ENCODE measurements at places on chromosomes 1 and 21.
A peak's percentile ranks its signal among the peaks of the same experiment; 100 is the strongest.

DNA sequence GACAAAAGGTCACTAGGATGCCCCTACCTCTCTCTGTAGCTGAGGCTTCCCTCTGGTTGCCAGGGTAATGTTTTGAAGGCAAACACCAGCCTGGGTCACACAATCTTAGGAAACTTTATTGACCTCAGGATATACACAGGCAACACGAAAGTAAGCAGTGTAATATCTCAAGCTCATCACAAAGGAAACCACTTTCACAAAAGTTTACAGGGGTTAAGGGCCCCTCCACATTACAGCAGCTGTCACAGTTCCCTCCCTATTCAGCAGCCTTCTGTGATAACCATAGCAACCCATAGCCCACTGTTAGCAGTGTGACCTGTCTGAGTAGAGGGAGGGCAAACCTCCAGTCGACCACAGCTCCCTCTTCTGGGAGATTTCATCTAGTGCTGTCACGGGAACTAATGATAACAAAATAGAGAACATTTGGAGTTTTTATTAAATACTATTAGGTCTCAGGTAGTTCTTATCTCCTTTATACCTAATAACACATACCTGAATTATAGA lies 149.8 kb downstream of the PTPRC start:
- no peak for DNase-seq

GRCh38 chr1:225653463-225654276 lies 747 bp upstream of the ENAH start:
- peak; percentile 17 for DNase-seq

- no peak for DNase-seq
These were observed 14.3 kb upstream of the EDN2 start for GRCh38 chr1:41498804-41499203.

GRCh38 chr1:68459796-68460195 lies 10.0 kb upstream of the RPE65 start:
- no peak for DNase-seq

- DNase-seq: no peak
These were observed 65.6 kb upstream of the CD1D start for GRCh38 chr1:158115126-158115525.

All from stimulated activated CD4-positive, alpha-beta T cell treated with anti-CD3 and anti-CD28 coated beads, Interleukin-12 subunit alpha, Interleukin-12 subunit beta, amount 100 ng/mL, for 4 hours (primary cell).